Urothelium cell line (cell line): ENCODE measurements at places on chromosomes 6 and 20.

DNA sequence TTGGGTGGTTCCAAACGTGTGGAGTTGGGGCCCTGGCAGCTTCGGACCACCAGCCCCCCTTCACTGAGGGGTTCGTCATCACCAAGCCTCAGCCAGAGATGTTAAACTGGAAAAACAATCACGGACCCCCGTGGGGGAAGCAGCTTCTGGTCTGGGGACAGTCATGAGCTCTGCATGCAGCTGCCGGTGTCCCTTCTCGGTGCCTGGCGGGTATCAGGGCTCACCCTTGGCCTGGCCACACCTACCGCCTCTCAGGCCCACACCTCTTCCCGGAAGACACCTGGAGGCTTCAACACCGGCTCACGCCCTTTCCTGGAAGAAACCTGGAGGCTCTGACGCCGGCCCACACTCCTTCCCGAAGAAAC is 77.8 kb upstream of the BHLHE23 start:
- DNase-seq: no peak

DNA sequence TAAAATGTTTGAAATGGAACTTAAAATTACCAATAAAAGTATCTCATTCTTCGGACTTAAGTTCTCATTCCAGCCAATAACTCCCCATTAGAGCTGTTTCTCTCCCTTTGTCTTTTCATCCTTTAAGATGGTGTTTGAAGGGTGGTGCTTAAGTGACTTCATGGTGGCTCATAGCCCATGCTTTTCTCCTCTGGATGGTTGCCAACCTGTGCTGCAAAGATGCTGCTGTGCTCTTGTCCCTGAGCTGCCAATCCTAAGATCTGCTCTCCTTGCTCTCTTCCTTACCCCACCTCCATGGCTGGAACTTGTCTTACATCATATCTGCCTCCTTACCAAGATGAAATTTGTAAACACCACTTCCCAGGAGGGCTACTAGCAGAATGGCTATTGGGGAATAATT is 31.6 kb upstream of the PNRC1 start:
- no peak for DNase-seq

DNA sequence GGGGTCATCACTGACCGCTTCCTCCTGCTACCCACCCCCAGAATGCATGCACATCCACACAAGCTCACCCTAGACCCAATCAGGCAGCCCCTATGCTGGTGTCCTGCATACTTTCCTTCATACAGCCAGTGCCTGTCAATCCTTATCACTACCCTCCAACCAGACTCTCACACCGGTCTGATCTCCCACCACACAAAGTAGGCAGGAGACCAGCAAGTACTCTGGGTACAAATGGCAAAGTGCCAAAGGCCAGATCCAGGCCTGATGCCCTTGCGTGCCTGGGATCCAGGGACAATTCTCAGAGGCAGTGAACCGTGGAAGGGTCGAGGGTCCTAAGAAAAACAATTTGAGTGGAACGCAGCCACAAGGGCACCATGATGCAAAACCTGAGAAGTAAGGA is 114.2 kb downstream of the HIVEP2 start:
- no peak for DNase-seq

- DNase-seq: no peak
Observed at GRCh38 chr20:57161478-57162361, 104.7 kb downstream of the BMP7 start.

- no peak for DNase-seq
Observed at GRCh38 chr6:22078288-22078687, 218.5 kb downstream of the PRL start.

DNA sequence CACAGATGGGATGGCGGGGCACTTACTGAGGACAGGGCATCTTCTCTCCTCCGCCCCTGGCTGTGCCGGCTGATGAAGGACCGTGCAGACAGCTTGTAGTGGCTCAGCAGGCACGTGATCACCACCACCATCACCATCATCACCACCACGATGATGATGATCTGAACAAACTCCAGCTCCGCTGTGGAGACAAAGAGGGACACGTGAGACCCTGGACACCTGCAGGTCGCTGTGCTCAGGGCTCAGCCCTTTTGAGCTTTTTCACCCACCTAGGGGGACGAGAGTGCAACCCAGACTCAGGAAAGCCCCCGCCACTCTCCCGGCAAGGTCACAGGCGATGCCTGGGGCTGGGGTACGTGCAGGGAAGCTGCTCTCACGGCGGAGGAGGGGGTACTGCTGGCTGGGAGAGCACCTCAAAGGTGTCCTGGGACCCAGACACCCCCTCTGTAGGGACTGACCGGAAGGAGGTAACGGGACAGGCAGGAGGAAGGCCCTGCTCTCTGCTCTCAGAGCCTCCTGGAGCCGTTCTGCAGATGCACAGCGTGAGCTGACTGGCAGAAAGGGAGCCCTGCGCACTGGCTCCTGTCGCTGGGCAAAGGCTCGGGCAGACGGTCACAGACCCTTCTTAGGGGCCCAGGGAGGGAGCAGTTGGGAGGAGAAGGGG is 39.4 kb upstream of the ZBP1 start:
- no peak for DNase-seq

GRCh38 chr20:8127553-8128255 is 4.4 kb upstream of the PLCB1 start:
- no peak for DNase-seq

DNA sequence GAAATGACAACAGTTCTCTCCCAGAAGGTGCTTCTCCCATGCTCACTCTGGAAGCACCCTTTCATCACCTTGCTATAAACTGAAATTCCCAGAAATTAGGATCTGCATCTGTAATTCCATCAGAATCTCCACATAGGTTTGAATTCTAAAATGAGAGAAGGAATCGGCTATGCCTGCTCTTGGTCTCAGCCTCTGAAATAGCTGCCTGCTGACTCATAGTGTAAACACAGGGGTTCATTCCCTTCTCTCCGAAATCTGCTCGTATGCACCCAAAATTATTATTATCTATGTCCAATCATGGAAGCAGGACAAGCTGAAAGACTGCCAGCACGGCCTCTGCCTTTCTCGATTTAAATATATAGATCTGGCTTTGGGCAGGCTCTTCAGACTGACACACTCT is 74.6 kb upstream of the TAB2 start:
- peak; percentile 42 for DNase-seq

- DNase-seq: no peak
Observed at GRCh38 chr6:166739976-166740318, 112.9 kb upstream of the RPS6KA2 start.

GRCh38 chr6:98833307-98834059 is 891 bp upstream of the POU3F2 start:
- DNase-seq: no peak

DNA sequence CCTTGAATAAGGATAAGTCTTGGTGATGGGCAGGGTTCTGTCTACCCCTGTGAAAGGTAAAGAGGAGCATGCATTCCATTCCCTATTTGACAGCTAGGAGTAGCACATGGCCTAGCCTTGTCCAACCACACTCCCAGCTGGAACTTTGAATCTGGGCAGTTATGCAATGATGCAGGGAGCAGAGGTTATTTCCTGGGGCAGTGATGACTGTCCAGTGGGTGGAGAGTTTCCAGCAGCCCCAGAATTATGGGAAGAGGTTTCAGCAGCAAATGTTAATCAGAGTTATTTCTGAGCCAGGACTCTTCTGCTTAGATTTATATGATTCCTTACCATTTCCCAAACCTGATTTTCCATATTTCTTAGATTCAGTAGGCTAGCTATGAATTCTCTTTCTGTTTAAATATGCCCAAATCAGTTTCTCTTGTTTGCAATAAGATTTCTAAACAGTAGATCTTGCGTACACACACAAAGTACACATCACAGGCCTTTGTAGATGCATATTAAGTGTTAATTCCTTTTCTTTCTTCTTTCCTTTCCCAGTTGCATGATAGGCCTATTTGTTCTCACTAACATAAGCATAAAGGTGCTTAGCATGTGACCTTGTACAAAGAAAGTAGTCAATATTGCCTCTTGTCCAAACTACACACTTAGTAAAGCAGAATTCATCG is 17.3 kb upstream of the TXLNB start:
- no peak for DNase-seq

DNA sequence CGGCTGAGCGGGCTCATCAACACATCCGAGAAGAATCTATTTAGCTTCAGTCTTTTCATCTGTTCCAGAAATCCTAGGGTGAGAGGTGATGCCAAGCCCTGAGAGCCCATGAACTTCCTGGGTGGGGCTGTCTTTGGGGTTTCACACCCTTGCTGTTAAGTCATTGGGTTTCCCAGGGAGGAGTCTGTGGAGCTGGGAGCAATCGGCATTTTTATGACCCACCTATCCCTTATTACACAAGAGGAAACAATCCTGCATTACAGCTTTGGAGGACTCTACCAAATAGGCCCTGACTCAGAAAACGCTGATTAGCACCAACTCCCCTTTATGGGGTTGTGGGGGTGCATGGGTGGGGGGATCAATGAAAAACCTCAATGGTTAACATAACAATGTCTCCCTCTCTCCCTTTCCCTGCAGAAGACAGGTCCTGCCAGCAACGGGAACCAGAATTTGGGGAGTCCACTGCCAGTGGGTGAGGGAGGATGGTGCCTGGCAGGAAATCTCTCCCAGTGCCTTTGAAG is 46.3 kb downstream of the EZR start:
- no peak for DNase-seq

DNA sequence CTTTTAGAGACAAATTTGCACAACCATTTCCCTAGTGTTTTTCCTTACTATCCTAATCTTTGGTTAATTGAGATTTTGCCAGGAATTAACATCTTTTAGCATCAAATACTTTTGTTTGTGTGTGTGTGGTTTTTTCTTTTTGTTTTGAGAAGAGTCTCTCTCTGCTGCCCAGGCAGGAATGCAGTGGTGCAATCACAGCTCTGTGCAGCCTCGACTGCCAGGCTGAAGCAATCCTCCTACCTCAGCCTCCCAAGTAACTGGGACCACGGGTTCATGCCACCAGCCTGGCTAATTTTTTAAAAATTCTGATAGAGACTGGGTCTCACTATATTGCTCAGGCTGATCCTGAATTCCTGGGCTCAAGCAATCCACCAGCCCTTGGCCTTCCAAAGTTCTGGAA is 28.5 kb downstream of the BAK1 start:
- DNase-seq: no peak

GRCh38 chr20:1711826-1712601 is 54.4 kb upstream of the SIRPG start:
- DNase-seq: no peak

- no peak for DNase-seq
Observed at GRCh38 chr6:151647976-151648639, 154.3 kb downstream of the CCDC170 start.

DNA sequence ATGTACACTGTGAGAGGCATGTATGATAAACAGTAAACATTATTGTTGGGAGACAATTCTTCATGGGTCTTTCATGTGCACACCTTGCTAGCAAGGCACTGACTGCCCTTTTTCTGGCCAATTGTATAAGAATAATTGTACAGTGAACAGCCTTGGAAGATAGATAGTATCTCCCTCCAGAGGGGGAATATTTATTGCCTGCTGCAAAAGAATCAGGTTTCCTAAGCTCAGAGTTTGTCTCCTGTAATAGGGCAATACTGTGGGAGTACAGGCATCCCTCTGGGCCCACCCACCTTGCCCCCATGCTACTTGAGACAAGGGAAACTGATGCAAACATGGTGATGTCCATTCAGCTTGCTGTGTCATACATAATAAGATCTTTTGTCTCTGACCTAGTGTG is 442.2 kb downstream of the HDGFL1 start:
- no peak for DNase-seq

DNA sequence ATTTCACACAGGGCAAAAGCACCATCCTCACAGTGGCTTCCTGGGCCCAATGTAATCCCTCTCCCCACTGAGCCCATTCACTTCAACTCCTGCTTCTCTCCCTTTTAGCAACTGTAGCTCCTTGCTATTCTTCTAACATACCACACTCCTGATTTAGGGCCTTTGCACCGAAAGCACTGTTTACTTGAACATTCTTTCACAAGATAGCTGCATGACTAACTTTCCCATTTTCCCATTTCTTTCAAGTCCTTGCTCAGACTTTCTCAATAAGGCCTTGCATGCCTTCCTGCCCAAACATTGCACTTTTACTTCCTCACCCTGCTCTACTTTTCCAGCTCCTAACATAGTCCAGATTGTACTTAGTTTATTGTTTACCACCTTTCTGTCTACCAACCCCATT is 73.0 kb downstream of the SHPRH start:
- no peak for DNase-seq

DNA sequence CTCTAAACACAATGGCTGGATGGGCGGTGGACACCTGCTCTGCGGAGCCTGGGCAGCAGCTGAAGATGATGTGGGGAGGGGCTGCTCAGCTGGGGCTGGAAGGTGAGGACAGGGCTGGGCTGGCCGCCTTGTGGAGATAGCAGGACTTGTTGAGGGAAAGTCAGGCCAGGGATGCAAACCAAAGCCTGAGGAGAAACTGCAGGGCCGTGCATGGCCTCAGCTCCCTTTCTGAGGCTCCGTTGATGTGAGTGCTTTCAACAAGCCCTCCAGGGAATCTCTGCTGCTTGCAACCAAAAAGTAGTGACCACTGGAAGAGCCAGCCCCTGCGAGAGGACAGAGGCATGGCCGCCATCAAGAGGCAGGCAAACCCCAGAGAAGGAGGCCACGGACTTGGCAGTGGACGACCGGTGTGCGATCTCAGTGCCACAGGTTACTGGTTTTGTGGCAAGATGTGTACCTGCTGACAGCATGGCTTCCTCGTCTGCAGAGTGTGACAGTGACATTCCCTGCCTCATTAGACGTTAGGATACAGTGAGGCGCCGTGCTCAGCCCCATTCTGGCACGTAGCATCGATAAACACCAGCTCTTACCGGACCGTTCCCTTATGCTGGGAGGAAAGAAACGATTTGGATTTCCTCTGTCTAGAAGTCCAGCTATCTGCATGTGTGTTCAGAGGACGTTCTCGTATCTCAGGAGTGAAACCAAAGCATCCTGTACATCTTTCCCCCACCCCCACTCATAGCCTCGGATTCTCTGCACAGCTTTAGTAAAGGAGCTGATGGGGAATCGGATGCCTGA is 37.9 kb downstream of the ERMARD start:
- no peak for DNase-seq

- peak; percentile 44 for DNase-seq
Observed at GRCh38 chr6:21596145-21596948, 2.8 kb downstream of the SOX4 start.

DNA sequence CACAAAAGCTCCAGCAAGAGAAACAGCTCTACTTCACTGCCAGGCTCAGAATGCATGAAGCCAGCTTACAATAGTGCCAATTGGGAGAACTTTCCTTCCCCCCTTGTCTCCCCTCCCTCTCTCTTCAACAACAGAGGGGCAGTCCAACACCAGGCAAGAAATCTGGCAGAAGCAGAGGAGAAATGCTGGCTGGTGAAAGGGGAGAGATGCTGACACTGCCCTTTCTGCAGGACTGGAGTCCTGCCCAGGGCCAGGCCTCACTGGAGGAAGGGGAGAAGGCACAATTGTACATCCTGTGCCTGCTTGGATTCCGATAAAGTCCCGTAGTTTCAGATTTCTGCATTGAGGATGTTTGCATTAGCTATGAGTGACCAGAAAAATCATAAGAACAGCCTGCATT is 148.6 kb downstream of the LRRC1 start:
- no peak for DNase-seq

- no peak for DNase-seq
Observed at GRCh38 chr6:146265056-146265455, 236.2 kb downstream of the GRM1 start.

- no peak for DNase-seq
Observed at GRCh38 chr6:20681243-20681684, 147.0 kb downstream of the CDKAL1 start.

- no peak for DNase-seq
Observed at GRCh38 chr6:121000381-121000780, 333.9 kb downstream of the TBC1D32 start.
